ENCODE measurements at places on chromosomes 16 and 17. TPM values are rescaled to one million over a fixed set of nuclear protein-coding genes. Genes with fewer than 3 reads are reported as not detected.

CNTNAP4 gene
- not detected for total RNA-seq

KRT33B gene
- not detected for total RNA-seq

DNA sequence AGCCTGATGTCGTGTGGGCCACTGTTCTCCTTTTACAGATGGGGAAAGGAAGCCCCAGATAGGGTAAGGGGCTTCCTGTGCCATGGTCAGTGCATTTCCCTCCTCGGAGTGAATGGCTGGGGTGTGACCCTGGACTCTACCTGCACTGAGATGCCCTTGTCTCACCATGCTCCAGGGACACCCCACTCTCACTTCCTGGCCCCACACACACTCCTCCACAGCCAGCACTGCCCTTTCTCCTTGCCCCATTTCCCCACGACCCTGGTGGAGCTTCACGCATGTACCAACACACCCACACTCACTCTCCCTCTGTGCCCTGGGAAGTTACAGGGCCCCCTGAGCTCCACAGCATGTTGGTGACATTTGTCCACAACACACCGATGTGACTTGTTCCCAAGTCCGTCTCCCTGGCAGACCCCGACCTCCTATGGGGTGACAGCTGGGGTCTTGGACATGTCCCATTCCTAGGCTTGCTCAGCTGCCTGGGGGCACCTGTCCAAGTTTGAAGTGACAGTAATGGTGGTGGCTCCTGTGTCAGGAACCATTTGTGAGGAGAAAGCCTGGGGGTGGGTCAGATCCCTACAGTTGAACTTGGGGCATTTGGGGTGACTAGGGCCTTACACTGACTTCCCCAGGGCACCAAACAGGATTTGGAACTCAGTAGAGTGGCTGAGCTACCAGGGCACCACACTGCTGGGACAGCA lies 47.4 kb downstream of the PECAM1 start:
- DNase-seq = peak; percentile 61

DNA sequence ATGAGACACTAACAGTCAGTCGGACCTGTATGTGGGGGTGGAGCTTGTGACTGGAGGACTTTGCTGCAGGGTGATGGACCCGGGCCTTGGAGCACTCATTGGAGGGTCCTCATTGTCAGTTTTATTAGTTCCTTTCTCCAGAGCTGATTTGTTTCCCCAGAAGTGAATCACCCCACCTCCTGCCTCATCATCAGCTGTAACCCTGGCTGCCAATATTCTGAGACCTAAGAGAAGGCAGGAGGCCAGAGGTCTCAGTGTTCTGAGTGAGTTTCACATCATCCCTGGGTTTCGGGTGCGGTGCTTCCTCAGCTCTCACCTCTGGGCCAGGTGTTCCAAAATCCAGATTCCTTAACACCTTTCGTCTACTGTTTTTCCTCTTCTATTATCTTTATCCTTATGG lies 49.9 kb upstream of the KIFC3 start:
- DNase-seq = no peak

All from posterior vena cava (tissue), 2 donors.